NCI-H2171 treated with DMSO at 0.1 percent for 48 hours (cell line): ENCODE measurements at places on chromosomes 12 and 14.

DNA sequence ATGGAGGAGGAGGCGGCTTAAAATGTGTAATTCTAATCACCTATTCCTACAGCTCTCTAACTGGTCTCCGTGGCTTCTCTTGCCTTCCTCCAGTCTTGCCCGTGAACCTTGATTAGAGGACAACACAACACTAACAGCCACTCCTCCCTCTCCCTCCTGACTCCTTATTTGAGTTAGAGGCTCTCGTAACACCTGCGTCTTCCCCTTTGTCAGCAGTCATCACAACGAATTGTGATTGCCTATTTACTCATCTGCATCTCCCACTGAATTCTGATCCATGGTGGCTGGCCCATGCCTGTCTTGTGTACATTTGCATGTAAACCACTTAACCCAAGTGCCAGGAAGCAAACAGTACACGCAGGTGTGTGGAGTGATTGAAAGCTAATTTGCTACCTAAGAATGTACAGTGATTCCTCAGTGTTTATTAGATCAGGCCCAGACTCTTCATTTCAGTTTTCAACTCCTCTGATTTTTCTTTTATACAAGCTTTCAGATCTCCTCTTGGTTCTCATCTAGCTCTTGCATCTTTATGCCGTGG lies 154.5 kb downstream of the MON2 start:
- DNase-seq, result no peak

GRCh38 chr12:56645717-56646446 lies at the start of gene ATP5F1B:
Gene ATP5F1B, minus strand, starts transcription at chr12:56645984. Its CDS starts 21 bp downstream, at chr12:56645963.
- DNase-seq, result peak; percentile 100

GRCh38 chr12:115163710-115164109 lies 479.7 kb upstream of the TBX3 start:
- DNase-seq, result no peak

DNA sequence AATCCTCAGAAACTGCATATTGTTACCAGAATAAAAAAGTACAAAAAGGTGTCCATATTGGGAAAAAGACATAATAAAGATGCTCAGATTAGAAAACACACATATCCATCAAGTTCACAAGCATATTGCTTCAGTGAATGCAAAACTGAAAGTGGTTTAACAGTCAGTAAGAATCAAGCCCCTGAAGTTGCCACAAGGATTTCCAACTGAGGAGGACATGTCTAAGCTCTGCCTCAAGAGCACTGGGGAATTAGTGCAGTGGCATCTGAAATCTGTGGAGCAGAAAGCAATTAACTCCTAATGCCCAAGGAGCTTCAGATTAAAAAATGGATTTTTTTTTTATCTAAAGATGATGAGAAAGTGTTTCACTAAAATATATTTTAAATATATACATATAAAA lies 113.2 kb downstream of the DENND5B start:
- DNase-seq, result no peak

DNA sequence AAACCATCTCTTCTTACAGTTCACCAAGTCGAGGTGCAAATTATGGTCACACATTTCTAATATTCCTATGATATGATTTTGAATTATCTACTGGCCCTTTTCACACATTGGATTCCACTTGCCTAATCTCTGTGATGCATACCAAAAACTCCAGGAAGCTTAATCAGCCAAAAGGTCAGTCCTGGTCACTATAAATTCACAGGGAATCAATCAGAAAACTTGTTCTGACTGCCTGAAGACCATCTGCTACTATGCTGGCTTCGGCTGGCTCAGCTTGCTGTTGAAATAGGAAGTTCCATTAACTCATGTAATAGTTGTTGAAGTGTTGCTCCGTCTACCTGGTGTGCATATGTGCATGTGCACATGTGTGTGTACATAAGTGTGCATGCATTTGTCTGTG lies 142.8 kb upstream of the FLRT2 start:
- DNase-seq, result no peak

DNA sequence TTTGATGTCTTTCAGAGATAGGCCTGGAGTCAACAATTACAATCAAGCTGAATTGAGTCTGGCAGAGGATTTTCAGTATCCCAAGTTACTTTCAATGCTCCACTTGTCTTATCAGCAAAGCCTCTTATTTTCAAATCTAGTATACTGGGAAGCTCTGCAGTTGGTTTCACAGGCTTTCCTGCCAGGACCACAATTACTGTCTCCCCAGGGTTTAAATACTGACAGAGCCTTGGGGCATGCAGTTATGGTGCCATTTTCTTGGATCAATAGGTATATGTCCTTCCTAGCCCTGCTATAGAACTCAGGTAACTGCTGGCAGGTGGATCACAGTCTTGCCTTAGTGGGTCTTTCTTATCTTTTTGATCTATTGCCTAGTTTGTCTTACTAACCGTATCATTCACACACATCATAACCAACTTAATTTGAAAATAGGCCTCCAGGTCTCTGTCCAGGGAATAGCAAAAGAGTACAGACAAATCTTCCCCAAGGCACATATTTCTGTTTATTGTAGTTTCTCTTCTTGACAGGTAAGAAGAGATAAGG lies 22.4 kb upstream of the RNU6-8 start:
- DNase-seq, result no peak

GRCh38 chr12:49678711-49679110 lies 28.5 kb downstream of the FMNL3 start:
- no peak for DNase-seq

DNA sequence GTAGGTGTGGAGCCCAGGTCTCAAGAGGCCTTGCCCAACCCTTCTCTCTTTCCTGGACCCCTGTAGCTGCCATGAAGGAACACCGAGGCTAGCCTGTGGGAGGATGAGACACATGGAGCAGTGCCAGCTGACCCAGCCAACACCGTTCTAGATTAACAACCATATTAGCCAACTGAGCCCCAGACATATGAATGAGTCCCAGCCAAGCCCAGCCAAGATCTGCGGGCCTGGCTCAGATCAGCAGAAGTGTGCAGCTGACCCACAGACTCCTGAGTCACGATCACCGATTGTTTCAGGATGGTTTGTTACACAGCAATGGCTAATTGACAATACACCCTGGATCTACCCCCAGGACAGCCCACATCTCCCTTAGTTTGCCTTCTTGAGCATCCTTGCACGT lies 82.1 kb downstream of the NTF3 start:
- DNase-seq, result no peak

- DNase-seq, result no peak
Measured at GRCh38 chr14:64095620-64096019, 198.6 kb downstream of the ESR2 start.

GRCh38 chr14:71625175-71625574 lies 307.1 kb upstream of the RGS6 start:
- DNase-seq, result no peak

DNA sequence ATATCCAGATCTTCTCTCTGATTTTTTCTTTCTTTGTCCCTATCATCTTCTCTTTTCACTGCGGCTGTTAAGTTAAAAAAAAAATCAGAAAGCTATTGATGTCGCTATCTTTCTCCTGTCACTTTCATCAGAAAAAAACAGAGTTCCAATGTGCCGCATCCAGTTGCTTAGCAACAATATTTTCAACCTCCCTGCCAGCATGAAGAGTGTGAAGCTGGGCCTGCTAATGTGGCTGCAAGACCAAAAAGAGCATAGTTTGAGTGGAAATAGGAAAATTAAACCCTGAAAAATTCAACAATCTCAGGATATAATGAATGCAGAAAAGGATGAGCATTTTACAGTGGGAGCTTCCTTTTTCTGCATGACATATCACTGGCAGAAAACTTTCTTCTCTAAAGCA lies 1025.4 kb upstream of the LRFN5 start:
- DNase-seq, result no peak
